ENCODE measurements at places on chromosomes 3 and 15.

DNA sequence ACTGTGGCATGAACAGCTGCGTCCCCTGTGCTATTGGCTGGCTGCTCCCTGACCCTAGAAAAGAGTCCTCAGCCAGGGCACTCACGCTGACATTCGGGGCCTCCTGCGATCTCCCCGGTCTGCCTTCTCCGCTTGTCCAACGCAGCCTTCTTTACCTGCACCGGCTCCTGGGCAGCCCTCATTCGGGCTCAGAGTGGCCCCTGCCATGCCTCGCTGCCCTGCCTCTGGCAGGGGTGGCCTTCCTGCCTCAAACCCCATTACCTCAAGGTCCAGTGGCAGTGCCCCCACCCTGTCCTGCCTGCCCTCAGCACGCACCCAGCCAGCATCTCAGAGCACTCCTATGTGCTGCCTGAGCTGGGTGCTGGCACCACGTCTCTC, 86.5 kb downstream of the TBC1D2B start:
- H3K4me1 ChIP-seq = peaks cover 32% of the 10 kb centered on the region
- no peaks in the 10 kb centered on the region for H3K27me3 ChIP-seq
- H3K27ac ChIP-seq = peak overlapping the region; percentile 82

DNA sequence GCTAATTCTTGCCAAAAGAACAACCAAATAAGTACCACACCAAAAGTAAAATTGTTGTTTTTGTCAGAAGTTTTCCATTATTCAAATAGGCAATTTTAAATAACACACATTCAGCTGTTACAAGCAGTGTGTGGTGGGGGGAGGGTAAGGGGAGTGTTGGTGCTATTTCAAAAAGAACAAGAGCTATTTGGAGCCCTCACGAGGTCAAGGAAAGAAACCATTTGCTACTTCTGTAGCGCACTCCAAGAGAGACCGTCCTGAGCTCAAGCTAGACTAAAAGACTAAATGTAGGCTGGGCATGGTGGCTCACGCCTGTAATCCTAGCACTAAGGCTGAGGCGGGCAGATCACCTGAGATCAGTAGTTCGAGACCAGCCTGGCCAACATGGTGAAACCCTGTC, 21.2 kb upstream of the IGF2BP2 start:
- H3K27me3 ChIP-seq = peaks cover 11% of the 10 kb centered on the region

DNA sequence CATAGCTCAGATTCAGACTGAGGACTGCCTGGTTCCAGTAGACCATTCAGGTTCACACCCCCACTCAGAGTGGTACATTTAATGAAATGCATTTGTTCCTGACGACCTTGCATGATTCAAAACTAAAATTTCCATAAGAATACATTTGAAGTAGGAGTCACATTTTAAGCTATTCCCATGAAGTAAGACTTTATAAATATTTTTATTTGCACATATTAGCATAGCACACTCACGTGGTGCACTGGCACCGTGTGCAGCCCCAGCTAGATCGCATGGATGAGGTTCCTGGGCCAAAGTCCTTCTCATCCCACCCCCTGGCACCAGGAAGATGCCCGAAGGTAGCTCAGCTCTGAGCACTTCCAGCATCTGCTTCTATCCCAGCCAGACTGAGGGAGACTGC, 59.4 kb downstream of the SLCO2A1 start:
- no peaks in the 10 kb centered on the region for H3K36me3 ChIP-seq
- no peak for DNase-seq
- H3K4me3 ChIP-seq = no peak overlapping the region
- no peaks in the 10 kb centered on the region for H3K4me1 ChIP-seq
- H3K27ac ChIP-seq = no peak overlapping the region

- no peak overlapping the region for H3K4me3 ChIP-seq
- no peaks in the 10 kb centered on the region for H3K4me1 ChIP-seq
- peaks cover 29% of the 10 kb centered on the region for H3K36me3 ChIP-seq
- no peaks in the 10 kb centered on the region for H3K27me3 ChIP-seq
Observed at GRCh38 chr3:52099001-52099401, 42.6 kb upstream of the DUSP7 start.

All from activated CD4-positive, alpha-beta T cell treated with anti-CD3 and anti-CD28 coated beads, Interleukin-2, amount 10 ng/mL, durations not matched to agents 7 days and 5 days (primary cell).